Stimulated activated CD8-positive, alpha-beta memory T cell treated with anti-CD3 and anti-CD28 coated beads, Interleukin-2, amount 100 ng/mL, for 48 hours (primary cell): ENCODE measurements at places on chromosomes 11 and 22.
A peak's percentile ranks its signal among the peaks of the same experiment; 100 is the strongest.

- no peak for DNase-seq
Observed at GRCh38 chr11:128022007-128022368, 565.4 kb downstream of the ETS1 start.

DNA sequence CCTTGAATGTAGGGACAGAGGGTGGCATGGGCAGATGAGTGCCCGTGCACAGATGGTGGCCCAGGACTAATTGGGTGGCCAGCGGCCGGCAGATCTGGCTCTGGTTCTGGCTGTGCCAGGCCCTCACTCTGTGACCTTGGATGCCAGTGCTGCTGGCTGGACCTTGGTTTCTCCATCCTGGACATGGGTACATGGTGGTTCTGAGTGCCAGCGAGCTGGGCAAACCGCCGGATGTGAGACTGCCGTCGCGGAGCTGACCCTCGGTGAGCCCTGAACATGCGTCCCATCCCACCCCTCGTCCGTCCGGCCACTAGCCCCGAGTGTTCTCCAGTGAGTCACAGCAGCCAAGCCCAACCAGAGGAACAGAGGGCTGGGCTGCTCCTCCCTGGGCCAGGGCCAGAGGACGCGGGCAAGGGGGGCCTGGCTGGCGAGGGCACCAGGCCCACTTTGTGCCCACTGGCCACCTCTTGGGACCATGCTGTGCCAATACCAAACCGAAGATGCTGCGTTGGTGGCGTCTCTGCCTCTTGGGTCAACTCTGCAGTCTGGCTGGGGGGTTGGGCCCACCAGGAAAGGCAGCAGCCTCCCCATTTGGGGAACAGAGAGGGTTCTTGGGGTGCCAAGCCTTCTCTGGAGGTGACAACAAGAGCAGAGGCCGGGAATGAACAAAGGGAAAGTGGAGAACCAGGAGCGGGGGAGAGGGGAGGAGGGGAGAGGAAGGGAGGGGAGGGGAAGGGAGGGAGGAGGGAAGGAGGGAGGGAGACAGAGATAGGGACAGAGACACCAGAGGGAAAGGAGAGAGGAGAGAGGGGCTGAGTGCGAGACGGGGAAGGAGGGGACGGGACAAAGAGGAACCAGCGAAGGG, 10.7 kb downstream of the LSP1 start:
- no peak for DNase-seq

GRCh38 chr11:72926076-72926475, 111.9 kb downstream of the ATG16L2 start:
- no peak for DNase-seq

- DNase-seq = peak; percentile 49
Observed at GRCh38 chr11:67373648-67374570, 511 bp upstream of the CLCF1 start.

DNA sequence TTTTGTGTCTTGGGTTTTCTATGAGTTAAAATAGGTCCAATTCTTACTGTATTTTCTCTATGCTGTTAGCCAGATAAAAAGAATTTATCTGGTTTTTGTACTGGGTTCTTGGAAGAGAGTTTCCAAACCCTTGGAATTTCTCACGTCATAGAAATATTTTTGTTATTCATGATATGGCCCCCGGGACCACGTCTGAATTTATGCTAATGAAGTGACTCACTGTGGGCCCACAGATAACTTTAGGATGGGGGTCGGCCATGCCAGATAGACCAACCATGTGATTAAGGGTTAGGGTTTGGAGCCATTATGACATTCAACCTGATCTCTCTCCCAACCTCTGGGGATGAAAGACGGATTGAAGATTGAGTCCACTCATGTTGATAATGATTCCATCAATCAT, 35.6 kb upstream of the DDI1 start:
- no peak for DNase-seq

DNA sequence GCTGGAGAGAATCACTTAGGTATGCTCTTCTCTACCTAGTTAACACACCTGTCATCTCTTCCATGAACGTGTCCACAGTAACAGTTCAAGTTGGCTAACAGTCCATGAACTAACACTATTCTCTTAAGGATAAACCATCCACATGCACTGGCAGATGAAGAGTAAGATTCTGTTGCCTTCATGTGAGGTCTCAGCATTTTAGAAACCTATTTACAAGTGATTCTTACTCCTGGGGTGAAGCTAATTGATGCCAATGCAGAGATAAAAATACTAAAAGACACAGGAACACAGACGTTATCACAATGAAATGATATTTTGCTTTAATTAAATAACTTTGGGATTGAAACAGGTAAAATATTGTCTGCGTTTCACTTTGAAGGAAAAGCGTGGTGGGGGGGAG, 1.3 kb downstream of the LRRC4C start:
- DNase-seq = no peak
